ENCODE measurements at places on chromosomes 7 and 10.

DNA sequence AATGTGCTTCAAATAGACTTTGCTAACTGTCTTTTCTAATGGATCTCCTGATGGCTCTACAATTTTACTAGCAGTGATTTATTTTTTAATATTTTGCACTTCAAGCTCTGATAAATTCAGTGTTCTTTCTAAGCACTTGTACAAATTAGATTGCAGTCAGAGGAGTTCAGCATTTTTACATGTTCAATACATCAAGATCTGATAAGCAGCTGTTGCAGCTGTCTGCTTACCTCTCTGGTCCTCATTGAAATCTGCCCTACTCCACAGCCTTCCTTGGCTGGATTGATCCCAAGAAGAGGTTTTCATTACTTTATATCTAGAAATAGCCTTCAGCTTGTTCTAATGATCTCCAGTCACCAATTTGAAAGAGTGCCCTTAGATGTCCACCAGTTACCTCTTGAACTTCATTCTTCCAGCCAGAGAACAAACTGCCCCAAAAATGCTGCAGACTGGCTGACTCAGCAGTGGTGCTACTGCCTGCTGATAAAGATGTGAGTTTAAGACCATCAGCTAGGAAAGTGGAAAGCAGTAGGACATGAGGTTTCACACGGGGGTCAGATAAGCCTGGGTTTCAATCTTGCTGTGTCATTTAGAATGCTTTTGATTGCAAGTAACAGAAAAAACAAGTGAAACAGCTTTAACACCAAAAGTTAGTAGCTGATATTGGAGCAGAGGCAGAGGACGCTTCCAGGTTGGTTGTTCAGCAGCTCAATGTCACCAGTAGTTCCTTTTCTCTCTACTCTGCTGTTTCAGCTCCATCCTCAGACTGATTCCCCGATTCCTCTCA, 350.9 kb upstream of the NPVF start:
- no peak for DNase-seq

DNA sequence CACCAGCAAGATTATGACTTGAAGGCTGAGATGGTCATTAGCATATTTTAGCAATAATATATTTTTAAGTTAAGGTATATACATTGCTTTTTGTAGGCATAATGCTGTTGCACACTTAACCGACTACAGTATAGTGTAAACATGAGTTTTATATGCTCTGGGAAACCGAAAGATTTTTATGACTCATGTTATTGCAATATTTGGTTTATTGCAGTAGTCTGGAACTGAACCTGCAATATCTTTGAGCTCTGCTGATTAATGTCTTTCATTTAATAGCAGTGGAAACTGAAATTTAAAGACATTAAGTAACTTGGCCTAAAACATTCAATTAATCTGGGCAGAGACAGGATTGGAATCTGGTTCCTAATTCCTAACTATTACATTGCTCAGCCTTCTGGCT, 266.7 kb upstream of the PLXDC2 start:
- DNase-seq = no peak

GRCh38 chr10:133442191-133442966, 11.4 kb upstream of the SCART1 start:
- no peak for DNase-seq

- DNase-seq = no peak
Observed at GRCh38 chr10:114068054-114068707, 24.5 kb downstream of the ADRB1 start.

DNA sequence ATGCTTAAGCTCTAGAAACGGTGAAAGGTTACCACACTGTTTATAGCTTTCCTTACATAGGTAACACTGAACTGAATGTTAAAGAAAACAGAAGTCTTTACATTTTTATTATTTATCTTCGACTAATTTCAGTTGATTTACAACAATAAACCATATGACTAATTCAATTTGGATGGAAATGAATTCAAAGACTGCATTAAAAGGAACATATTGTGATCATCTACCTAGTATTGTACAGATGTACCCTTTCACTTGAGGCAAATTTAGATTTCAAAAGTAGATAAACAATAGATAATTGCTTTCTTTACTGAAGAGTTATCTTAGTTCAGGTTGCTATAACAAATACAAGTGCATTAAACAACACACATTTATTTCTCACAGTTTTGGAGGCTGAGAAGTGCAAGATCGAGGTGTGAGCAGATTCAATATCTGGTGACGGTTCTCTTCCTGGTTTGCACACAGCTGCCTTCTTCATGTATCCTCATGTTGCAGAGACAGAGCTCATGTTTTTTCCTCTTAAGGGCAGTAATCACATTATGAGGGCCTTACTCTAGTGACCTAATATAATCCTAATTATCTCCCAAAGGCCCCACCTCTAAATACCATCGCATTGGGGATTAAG, 15.0 kb upstream of the ARMC3 start:
- no peak for DNase-seq

- no peak for DNase-seq
Observed at GRCh38 chr10:30691639-30692015, 62.1 kb upstream of the LYZL2 start.

DNA sequence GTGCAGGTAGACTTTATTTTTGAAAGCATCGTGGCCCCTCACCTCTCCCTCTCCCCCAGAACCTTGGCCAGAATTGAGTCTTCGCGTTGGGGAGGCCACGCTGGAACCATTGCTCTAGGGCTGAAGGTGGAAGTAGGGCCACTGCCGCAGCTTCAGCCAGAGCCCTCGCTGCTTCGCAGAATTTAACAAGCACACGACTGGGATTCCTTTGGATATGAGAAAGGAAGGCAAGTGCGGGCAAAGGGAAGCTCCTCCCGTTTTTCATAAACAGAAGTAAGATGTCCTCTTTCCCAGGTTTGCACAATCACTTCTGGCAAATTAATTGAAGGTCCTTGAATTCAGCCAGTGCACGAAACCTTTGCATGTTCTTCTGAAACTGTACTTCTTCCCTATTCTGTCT, 168.1 kb downstream of the CCDC3 start:
- no peak for DNase-seq

- no peak for DNase-seq
Observed at GRCh38 chr10:77553311-77553710, 84.3 kb downstream of the KCNMA1 start.

DNA sequence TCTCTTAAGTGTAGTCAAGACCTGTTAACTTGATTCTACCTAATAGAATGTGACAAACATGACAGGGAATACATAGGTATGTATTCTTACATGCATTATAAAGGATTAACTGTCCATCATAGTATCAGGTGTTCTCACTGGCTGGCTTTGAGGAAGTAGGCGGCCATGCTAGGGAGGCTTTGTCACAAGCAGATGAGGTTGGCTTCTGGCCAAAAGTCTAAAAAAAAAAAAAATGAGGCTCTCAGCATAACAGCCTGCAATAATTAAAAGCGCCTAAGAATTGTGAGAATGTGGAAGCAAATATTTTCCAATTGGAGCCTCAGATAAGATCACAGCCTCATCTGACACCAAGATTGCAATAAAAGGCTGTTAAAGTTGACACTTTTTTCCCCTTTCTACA, 1256.8 kb upstream of the SORCS1 start:
- DNase-seq = no peak

- DNase-seq = no peak
Observed at GRCh38 chr7:40986351-40986873, 716.5 kb downstream of the INHBA start.

- no peak for DNase-seq
Observed at GRCh38 chr7:70178211-70178610, 579.9 kb downstream of the AUTS2 start.

GRCh38 chr10:17134737-17135260, 5.2 kb upstream of the CUBN start:
- DNase-seq = no peak

GRCh38 chr7:1667566-1668395, 2.3 kb upstream of the ELFN1 start:
- no peak for DNase-seq

- DNase-seq = no peak
Observed at GRCh38 chr10:42783181-42783549, 570 bp downstream of the BMS1 start.

DNA sequence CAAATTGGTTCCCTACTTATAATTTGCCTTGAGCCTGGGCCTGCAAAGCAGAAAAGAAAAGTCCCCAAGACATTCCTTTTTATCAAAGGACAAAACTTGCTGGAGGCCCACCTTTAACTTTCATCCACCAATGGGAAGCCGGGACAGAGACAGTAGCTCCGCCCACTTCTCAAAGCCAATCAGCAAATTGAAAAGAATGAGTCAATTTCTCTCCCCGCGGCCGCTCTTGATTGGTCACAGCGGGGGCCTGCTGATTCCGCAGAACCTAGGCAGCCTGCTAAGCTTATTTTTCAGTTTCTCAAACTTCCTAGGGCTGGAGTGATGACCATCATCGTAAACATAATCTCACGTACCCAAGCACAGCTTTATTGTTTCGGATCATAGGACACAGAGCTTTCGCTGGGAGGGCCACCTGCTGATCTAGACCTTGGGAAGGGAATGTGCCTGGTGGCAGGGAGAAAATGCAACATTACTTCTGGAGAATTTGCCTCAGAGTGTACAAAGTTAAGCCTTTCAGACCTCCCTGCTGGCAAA, at the start of gene SLC13A4:
SLC13A4 (minus strand) TSS at position 51 of the 534 bp plus-strand sequence. CDS start 690 bp downstream, outside the sequence.
- no peak for DNase-seq

DNA sequence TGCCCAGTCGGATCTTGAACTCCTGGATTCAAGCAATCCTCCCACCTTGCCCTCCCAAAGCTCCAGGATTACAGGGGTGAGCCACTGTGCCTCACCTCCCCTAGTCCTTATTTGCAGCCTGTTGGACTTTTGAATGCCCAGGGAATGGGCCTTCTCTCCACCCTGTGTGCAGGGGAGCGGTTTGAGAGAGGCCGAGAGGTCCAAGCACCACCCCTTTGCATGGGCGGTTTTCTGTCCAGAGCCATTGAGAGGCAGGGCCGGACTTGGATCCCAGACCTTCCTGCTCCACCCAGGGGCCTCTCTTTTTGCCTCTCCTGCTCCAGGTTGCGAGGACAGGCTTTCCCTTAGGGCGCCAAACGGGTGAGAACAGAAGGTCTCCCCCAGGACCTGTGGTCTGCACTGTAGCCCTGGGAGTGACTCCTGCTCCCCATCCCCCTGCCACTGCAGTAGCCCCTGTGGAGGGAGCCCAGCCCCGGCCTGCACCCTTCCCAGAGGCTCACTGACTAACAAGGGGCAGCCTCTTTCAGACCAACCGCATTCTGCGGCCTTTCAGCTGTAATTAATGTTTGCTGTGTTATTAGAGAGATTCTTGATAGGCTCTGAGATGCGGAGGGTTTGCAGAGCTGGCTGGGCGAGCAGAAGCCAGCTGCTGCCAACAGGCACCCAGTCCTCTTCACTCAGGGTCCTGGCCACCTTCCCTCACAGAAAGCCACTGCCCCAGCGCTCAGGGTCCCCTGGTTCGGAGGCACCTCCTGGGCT, 57.9 kb downstream of the ELFN1 start:
- DNase-seq = no peak

- DNase-seq = no peak
Observed at GRCh38 chr7:95686109-95686508, 86.2 kb upstream of the DYNC1I1 start.

GRCh38 chr10:121296881-121297585, 301.2 kb downstream of the FGFR2 start:
- no peak for DNase-seq

DNA sequence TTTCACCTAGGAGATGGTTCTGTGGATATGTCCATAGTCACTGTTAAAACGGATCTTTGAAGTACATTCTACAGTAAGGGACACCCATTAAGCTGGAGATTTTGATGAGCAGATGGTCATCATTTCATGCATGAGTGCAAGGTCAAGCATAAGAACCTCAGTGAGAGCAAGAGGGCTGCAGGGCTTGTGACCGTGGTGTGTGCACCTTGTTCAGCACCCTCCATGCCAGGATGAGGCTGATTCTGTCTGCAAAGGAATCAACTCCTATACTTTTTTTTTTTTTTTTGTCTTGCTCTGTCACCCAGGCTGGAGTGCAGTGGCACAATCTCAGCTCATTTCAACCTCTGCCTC, 17.6 kb downstream of the PDSS1 start:
- DNase-seq = no peak

GRCh38 chr10:110355922-110356627, 51.4 kb upstream of the SMNDC1 start:
- DNase-seq = no peak

DNA sequence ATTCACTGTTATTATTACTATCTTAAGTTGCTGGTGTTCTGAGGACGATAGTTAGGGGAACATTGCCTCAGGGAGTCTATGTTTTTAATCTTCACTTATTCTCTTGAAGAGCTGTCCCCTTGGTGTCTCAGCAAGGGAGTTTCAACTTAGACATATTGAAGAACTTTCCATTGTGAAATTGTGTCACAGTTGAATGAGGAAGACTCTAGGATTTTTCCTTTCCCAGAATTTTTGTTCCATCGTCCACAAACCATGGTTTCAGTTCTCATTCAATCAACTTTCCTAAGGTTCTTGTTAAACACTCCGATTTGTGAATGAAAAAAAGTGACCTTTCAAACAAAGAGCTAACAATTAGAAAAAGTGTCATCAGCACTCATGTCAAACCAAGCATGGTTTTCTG, 128.3 kb downstream of the GATA3 start:
- DNase-seq = no peak

GRCh38 chr7:12695965-12696364, 8.5 kb downstream of the ARL4A start:
- no peak for DNase-seq

GRCh38 chr7:149302222-149302621, 40.2 kb downstream of the ZNF783 start:
- no peak for DNase-seq

GRCh38 chr10:72098301-72098835, 10.0 kb upstream of the SPOCK2 start:
- no peak for DNase-seq

GRCh38 chr10:93815304-93816096, 57.8 kb downstream of the LGI1 start:
- no peak for DNase-seq

- DNase-seq = no peak
Observed at GRCh38 chr7:3730276-3730675, 429.2 kb downstream of the SDK1 start.

GRCh38 chr7:12827219-12827821, 139.9 kb downstream of the ARL4A start:
- no peak for DNase-seq

- no peak for DNase-seq
Observed at GRCh38 chr7:137731436-137731835, 115.3 kb downstream of the DGKI start.

- no peak for DNase-seq
Observed at GRCh38 chr7:1975581-1975980, 257.2 kb downstream of the MAD1L1 start.

DNA sequence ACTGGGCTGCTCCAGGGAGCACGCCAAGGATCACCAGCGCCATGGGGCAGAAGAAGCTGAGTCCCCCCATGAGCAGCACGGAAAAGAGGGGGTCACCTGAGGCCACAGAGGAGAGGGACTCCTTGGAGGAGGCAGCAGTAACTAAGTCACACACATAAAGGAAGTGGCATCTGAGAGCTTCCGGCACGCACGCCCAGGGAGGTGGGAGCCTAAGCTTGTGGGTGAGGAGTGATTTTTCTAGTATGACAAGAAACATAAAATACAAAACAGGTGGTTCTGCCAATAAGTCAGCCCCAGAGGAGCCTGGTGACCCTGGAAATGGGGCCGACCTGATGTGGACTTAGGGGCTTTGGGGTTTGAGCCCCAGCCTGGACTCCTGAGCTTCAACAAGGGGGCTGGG, 60.8 kb downstream of the CARD11 start:
- peak; percentile 53 for DNase-seq
